Fibroblast of the conjunctiva (primary cell): ENCODE measurements at places on chromosomes 11 and 22.

- peak; percentile 59 for DNase-seq
These were observed at the start of gene TCIRG1 for GRCh38 chr11:68038718-68039525. TCIRG1 (plus strand) TSS chr11:68039025; CDS start chr11:68041272, 2,247 bp downstream.

GRCh38 chr11:9065607-9066432 is 25.6 kb downstream of the SCUBE2 start:
- DNase-seq = no peak

GRCh38 chr11:124643605-124644425 is 21.2 kb downstream of the TBRG1 start:
- DNase-seq = peak; percentile 65

GRCh38 chr22:48142388-48142787 is 1379.9 kb downstream of the TBC1D22A start:
- DNase-seq = no peak

DNA sequence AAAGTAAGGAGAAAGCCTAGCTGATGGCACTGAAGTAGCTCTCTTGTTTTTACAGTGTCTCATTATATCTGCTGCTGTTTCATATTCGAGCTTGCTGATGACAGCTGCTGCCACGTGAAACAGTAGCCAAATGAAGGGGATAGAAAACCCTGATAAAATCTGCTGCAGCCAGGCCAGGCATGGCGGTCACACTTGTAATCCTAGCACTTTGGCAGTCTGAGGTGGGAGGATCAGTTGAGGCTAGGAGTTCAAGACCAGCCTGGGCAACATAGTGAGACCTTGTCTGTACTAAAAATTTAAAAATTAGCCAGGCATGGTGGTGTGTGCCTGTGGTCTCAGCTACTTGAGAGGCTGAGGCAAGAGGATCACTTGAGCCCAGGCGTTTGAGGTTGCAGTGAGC is 13.4 kb downstream of the IFT46 start:
- no peak for DNase-seq

- no peak for DNase-seq
These were observed 27.2 kb downstream of the ARHGEF12 start for GRCh38 chr11:120363436-120363835.

DNA sequence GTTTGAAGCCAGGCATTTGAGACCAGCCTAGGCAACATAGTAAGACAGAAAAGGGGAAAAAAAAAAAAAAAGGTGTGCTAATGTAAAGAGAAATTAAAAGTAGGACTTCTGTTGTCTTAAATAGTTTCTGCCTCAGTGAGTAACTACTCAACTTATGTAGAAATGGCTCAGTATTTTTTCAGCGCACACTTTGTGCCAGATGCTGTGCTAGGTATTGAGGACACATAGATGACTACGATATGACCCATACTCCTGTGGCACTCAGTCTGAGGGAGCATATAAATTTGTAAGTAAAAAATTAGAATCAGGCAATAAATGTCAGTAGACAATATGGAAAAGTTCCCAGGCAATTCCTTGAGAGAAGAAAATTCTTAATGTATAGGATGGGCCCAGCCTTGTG is 93.9 kb downstream of the YAP1 start:
- no peak for DNase-seq

GRCh38 chr11:8532475-8532874 is 61.6 kb downstream of the STK33 start:
- DNase-seq = no peak

GRCh38 chr11:68053117-68053516 is 14.3 kb downstream of the TCIRG1 start:
- no peak for DNase-seq

DNA sequence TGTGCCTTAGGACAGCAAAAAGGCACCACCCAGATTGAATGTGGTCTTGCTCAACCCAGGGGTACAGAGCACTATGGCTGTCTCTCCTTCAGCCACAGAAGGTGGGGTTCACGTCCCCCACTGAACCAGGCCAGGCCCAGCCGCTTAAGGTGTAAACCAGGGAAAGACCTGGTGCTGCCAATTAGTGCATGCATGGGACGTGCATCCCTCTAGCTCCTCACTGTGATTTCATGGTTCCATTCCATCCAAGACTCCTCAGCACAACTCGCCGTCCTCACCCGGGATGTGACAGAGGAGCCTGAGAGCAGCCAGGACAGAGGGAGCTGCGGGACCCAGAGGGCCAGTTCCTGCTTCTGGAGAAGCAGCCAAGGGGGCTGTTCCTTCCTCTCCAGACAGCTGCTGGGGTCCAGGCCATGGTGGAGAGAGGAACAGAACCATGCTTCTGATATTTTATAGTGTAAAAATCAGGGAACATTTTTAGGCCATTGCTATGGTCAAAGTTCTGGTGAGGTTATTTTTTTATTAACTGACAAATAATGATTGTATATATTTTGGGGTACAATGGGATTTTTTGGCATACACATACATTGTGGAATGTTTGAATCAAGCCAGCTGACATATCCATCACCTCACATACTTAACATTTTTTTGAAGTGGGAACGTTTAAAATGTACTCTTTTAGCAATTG is 492.2 kb upstream of the B3GAT1 start:
- no peak for DNase-seq

- DNase-seq = no peak
These were observed 2.9 kb downstream of the SMARCB1 start for GRCh38 chr22:23789638-23790037.

DNA sequence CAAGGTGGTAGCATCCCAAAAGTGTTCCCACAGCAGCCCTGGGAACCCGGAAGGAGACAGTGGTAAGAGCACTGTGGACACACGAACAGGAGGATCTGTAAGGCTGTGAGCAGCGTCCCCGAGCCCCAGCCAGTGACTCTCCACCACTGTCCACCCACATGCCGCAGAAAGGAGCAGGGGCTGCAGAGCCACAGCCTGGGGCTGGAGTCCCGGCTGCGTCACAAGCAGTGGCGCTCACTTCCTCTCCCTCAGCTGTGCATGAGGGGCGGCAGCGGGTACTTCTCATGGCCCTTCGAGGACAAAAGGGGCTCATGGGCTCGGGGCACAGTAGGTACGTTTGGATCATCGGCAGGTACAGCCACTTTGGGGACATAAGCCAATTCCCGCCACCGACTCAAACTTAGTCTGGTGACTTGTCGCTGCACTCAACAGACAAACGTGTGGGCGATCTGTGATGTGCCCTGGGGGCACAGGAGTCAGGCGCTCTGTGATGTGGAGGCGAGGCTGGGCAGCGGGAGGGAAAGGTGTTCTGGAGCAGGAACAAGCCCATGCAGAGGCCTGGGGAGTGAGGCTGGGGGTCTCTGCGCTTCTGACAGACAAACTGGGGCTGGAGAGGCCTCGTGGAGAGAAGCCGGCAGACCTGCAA is 68.5 kb downstream of the SCUBE1 start:
- no peak for DNase-seq

GRCh38 chr11:44936951-44937543 is 13.6 kb downstream of the TP53I11 start:
- no peak for DNase-seq

DNA sequence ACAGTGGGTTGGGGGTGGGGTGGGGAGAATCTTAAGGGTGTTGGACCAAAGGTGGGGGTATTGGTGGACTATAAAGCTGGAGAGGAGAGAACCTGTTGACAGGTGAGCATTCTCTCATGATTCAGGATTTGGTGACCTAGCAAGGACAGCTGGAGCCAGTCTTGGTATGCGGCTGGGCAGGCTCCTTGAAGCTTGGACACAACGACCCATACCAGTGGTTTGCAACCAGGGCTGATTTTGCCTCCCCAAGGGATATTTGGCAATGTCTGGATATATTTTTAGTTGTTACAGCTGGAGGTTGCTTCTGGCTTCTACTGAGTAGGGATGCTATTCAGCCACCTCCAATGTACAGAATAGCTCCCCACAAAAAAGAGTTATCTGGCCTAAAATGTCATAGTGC is 5.6 kb downstream of the EXT2 start:
- DNase-seq = no peak

DNA sequence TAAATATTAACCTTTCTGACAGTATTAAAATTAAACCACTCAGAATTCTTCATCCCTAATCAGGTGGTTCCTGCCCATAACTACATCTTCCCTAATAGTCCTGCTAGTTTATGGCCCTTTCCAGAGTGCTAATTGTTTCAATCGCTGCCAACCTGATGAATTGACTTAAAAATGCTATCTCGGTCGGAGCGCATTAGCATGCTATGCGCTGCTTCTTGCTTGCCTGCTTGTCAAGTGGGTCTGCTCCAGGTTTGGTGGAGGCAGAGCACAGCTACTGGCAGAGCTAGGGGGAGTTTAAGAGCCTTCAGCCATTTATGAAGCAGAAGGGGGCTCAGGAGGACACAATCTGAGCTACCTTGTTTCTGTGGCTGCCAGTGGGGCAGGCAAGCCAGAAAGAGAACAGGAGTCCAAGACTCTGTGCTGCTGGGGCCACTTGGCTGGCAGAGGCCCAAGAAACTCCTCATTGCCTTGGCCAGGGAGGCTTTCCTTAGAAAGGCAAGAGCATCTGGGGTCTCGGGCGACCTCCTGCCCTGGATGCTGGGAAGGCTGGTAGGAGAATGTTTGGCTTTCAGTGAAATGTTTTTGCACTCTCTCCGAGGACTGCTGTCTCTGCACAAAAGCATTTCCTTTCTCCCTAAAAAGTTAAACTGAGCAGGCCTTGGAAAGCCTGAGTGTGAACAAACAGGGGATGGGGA is 62.1 kb upstream of the PHOX2A start:
- no peak for DNase-seq

- DNase-seq = no peak
These were observed 491.9 kb downstream of the OPCML start for GRCh38 chr11:133040289-133040900.

GRCh38 chr11:17238377-17238776 is 30.6 kb upstream of the PIK3C2A start:
- no peak for DNase-seq

- DNase-seq = no peak
These were observed 14.5 kb upstream of the LRRC55 start for GRCh38 chr11:57167125-57167846.

GRCh38 chr11:59719556-59719955 is 5.9 kb upstream of the OR10V1 start:
- no peak for DNase-seq

GRCh38 chr11:76978239-76978638 is 56.0 kb upstream of the B3GNT6 start:
- no peak for DNase-seq

GRCh38 chr11:326842-327580 is 6.4 kb upstream of the IFITM3 start:
- DNase-seq = peak; percentile 23

DNA sequence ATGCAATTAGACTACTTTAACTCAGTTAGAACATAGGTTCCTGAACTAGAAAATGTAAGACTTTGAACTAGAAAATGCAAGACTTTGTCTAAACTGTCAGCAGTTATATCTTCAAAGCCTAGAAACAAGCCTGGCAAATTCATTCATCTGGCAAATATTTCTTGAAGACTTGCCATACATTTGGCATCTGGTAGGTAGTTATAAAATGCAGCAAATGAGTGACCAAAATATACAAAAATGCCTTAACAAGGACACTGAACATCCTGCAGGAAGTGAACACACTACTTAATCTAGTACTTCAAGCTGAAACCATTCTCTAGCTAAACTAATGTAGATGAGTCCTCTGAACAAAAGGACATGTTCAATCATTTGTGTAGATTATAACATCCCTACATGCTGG is 84.7 kb upstream of the SCUBE2 start:
- no peak for DNase-seq

DNA sequence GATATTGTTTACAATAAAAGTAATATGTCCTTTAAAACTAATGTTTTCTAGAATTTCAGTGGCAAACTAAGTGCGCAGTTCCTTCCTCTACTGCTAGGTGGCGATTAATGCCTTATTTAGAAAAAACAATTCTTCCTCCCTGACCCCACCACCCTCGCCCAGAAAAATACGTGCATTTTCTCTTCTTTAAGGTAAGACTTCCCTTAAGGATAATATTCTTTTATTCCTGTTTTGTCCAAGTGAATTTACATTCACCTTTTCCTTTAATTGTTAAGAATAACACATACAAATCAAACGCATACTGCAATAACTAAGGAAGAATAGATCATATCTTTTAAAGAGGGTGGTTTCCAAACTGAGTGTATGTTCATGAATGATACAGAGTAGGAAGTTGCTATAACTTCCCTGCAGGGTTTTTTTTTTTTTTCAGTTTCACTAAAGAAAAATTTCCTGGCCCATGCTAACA is 17.0 kb upstream of the PSMA1 start:
- DNase-seq = peak; percentile 22

DNA sequence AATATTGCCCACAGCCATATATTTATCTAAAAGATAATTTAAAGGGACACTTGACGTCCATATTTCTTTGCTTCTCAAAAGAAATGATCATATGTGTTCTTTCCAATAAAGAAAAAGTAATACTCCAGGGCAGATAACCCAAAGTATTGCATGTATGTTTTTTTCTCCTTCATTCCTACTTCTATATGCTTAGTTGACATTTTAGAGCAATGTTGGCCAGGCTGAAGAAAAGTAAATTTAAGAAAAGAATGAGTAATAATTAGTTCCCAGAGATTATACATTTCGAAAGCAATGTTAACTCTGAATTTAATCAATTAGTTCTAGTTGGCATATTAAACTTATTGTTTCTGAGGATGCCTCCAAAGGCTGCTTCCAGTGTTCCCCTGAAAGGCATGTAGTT is 48.2 kb downstream of the DNAJC24 start:
- DNase-seq = no peak

GRCh38 chr11:58898106-58898505 is 41.2 kb upstream of the GLYATL1 start:
- DNase-seq = peak; percentile 10

- no peak for DNase-seq
These were observed 37.6 kb downstream of the ZNF195 start for GRCh38 chr11:3341298-3341697.

- no peak for DNase-seq
These were observed 15.3 kb upstream of the POLA2 start for GRCh38 chr11:65246506-65246905.

GRCh38 chr11:124511745-124512144 is 31.7 kb downstream of the OR8B12 start:
- DNase-seq = no peak

DNA sequence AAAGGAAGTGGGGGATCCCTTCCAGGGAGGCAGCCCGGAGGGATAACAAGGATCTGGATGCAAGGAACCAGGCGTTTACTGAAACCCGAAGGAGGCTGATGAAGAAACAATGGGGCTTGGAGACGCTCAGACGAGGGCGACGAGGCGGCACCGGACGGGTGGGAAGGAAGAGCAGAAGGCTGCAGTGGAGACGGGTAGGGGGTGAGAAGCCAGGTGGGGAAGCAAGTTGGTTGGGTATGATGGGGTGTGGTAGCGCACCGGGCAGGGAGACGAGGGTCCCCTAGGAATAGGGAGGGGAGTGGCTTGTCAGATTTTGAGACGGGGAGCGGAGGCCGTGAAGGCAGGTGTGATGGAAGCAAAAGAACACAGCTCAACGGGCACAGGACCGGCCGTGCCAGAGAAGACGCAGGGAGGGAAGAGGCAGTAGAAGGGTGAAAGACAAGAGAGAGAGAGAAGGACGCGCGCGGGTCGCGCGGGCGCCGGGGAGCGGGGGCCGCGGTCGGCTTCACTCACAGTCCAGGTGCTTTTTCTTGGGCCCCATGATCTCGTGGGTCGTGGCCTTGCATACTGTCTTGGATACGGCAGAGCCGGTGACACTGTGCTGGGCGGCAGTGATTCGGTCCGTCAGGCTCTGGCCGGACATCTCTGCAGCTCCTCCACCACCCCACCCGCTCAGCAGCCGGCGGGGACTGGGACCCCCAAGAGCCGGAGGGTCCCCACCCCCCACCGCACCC is 579 bp downstream of the PICALM start:
- DNase-seq = no peak
